ENCODE measurements at places on chromosomes 16 and 17. TPM values are rescaled to one million over a fixed set of nuclear protein-coding genes. Genes with fewer than 3 reads are reported as not detected.

DNA sequence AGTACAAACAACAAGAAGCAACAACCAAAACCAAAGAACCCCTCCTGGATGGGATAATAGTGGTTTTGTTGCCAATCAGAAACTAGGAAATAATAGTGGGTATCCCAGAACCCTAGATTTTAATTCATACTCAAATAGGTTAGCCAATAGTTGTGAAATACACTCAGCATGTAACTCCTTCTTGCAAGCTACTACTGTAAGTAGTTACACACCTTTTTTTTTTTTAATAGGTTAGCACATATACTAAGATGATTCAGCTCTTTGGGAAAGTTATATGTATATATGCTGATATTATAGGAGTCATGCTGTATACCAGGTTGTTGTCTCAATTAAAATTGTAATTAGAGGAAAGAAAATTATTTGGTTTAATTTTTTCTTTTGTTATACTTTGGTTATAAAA lies 92.5 kb upstream of the HAS3 start:
- no peak for DNase-seq

DNA sequence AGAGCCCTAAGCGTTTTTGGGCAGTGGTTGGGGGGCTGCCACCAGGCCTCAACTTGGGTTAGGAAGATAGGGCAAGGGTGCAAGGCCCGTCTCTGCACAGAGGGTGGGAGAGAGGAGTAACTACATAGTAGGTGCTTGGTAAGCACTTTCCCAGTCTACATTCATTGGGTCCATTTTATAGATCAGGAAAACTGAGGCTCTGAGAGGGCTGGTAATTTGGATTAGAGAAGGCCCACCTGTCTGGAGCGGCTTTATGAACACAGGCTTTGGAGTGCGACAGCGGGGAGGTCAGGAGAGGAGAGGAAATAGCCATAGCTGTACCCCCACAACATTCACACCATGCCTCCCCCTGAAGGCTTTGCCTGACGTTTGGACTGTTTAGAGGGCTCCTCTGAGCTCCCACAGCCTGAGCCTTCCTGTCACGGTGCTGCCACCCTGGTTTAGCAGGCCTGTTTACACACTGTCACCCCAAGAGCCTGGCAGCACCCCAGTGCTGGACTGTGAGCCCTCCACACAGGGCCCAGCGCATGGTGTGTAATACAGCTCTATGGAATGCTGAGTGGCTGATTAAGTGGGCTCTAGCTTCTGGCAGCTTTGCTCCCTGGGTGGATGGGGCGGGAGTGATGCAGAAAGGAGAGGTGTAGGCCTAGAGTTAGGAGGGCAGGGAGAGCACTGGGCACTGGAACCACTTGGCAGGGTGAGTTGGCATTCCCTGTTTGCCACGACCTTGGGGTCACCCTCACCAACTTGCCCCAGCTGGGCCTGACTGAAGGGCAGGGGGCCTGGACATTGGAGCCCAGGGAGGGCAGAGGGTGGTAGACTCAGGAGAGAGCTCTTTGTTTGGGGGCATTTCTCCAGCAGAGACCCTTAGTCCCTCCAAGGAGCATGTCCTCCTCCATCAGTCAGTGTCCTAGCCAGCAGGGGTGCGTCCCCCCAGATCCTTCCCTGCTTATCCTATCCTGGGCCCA lies 73.7 kb downstream of the RAI1 start:
- DNase-seq: no peak

The CCL17 gene
- not detected for total RNA-seq

- DNase-seq: no peak
These were observed 221.8 kb downstream of the CDH11 start for GRCh38 chr16:64900019-64900418.

GRCh38 chr16:87202346-87202745 lies 114.8 kb downstream of the C16orf95 start:
- DNase-seq: no peak

The IRX5 gene
- 23.5 TPM for total RNA-seq

- no peak for DNase-seq
These were observed 80.0 kb downstream of the MARCHF10 start for GRCh38 chr17:62727916-62728672.

The FBXO47 gene
- total RNA-seq: not detected
